ENCODE measurements at places on chromosomes 16 and 17.

- peak; percentile 44 for DNase-seq
Observed at GRCh38 chr17:15941781-15942180, 3.1 kb upstream of the ADORA2B start.

- DNase-seq, result no peak
Observed at GRCh38 chr16:85187886-85188285, 75.6 kb upstream of the CIBAR2 start.

- no peak for DNase-seq
Observed at GRCh38 chr16:15532825-15533224, 98.4 kb downstream of the BMERB1 start.

GRCh38 chr16:19331794-19332193 lies 46.3 kb downstream of the CLEC19A start:
- DNase-seq, result no peak

- DNase-seq, result no peak
Observed at GRCh38 chr16:22165508-22166285, 3.4 kb downstream of the SDR42E2 start.

DNA sequence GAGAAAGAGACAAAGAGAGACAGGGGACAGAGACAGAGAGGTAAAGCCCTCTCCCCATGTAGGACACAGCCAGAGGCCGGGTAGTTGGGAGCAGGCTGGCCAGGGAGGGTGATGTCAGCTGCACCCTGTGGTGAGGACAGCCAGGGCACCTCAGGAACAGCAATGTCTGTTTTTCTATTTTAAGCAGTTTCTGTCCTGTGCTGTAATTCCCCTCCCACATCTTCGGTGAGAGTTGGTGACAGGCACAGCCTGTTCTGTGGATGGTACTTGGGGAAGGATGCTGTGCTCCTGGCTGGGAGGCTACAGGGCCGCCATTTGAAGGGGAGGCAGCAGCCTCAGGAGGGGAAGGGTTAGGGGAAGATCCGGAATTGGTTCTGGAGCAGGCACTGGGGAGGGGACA lies 163.5 kb downstream of the SDK2 start:
- DNase-seq, result peak; percentile 64

DNA sequence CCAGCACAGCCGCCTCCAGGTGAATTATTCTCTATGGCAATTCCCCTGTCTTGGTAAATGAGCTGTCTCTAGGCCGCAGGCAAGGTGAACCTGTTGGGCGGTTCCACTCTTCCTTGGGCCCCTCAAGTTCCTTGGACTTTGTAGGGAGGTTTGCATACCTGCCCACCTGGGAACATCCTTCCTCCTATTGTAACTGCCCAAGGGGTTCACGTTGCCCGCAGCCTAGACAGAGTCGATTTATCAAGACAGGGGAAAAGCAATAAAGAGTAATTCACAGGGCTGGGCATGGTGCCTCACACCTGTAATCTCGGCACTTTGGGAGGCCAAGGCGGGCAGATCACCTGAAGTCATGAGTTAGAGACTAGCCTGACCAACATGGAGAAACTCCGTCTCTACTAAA lies 122.5 kb downstream of the KCNJ18 start:
- DNase-seq, result no peak

- no peak for DNase-seq
Observed at GRCh38 chr17:63983320-63983719, 10.6 kb upstream of the SCN4A start.

GRCh38 chr16:49108611-49109010 lies 173.0 kb downstream of the CBLN1 start:
- no peak for DNase-seq

Data from choroid plexus epithelial cell (primary cell).